ENCODE measurements at places on chromosomes 11 and 22. TPM values are rescaled to one million over a fixed set of nuclear protein-coding genes. Genes with fewer than 3 reads are reported as not detected.

POU2AF1 gene
- total RNA-seq = not detected

P2RY6 gene
- total RNA-seq = not detected

OR10A2 gene
- not detected for total RNA-seq

VSTM5 gene
- 2.0 TPM for total RNA-seq

GSTT2 gene
- total RNA-seq = 0.76 TPM

TMEM121B gene
- total RNA-seq = 44.1 TPM

LUZP2 gene
- 0.96 TPM for total RNA-seq

OR4A16 gene
- not detected for total RNA-seq

MYO7A gene
- total RNA-seq = 11.6 TPM

MS4A10 gene
- total RNA-seq = not detected
